Endothelial cell of umbilical vein (primary cell): ENCODE measurements at places on chromosomes 11 and 22. TPM values are rescaled to one million over a fixed set of nuclear protein-coding genes. Genes with fewer than 3 reads are reported as not detected.

ZP1 gene
- not detected in 2 replicates for total RNA-seq

SLC22A6 gene
- total RNA-seq: not detected in 2 replicates

ARHGAP8 gene
- total RNA-seq: not detected in 2 replicates

DENND6B gene
- total RNA-seq: 2.9 and 5.9 TPM in 2 replicates

SMC1B gene
- total RNA-seq: 0.07 TPM in 1 of 2 replicates, not detected in the other

MUC2 gene
- total RNA-seq: not detected in 2 replicates

PAMR1 gene
- not detected in 2 replicates for total RNA-seq

SLC29A2 gene
- 4.8 and 5.2 TPM in 2 replicates for total RNA-seq

POTEH gene
- not detected in 2 replicates for total RNA-seq

USP47 gene
- total RNA-seq: 38.0 and 41.5 TPM in 2 replicates
